BE2C (cell line): ENCODE measurements at places on chromosomes 5 and 9.
A peak's percentile ranks its signal among the peaks of the same experiment; 100 is the strongest.

GRCh38 chr5:98416541-98416940 lies 356.9 kb upstream of the RGMB start:
- DNase-seq = no peak

GRCh38 chr9:137304383-137305059 lies 2.5 kb upstream of the NRARP start:
- DNase-seq = peak; percentile 28

- DNase-seq = no peak
Observed at GRCh38 chr9:126709241-126709640, 95.5 kb downstream of the LMX1B start.

DNA sequence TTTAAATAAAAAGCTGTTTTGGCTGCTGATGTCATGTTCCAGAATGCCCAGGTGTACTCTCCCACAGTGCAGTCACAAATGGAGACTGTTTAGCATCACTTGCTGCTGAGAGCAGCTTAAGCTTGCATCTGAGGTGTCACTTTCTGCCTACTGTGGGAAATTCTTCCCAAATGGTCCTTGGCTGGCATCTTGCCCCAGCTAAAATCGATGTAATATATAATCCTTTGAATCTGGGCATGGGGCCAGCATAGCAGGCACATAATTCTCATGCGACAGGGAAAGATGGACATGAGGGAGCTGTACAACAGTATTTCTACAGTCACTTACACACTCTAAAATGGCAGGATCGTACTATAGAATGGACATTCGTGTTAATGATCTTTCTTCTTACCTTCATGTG lies 144.3 kb downstream of the MACIR start:
- peak; percentile 42 for DNase-seq
